ENCODE measurements at places on chromosomes 6 and 20. TPM values are rescaled to one million over a fixed set of nuclear protein-coding genes. Genes with fewer than 3 reads are reported as not detected.

- H3K27ac ChIP-seq: no peak overlapping the region
- DNase-seq: no peak
- H3K4me1 ChIP-seq: no peaks in the 10 kb centered on the region
- H3K27me3 ChIP-seq: no peaks in the 10 kb centered on the region
- no peak overlapping the region for H3K4me3 ChIP-seq
- H3K36me3 ChIP-seq: no peaks in the 10 kb centered on the region
These were observed 109.5 kb upstream of the HSF2 start for GRCh38 chr6:122289762-122290539.

GRCh38 chr6:63214816-63215215, 3.5 kb downstream of the FKBP1C start:
- no peak overlapping the region for H3K27ac ChIP-seq
- H3K36me3 ChIP-seq: no peaks in the 10 kb centered on the region
- H3K4me3 ChIP-seq: no peak overlapping the region
- H3K27me3 ChIP-seq: no peaks in the 10 kb centered on the region
- no peaks in the 10 kb centered on the region for H3K4me1 ChIP-seq

DNA sequence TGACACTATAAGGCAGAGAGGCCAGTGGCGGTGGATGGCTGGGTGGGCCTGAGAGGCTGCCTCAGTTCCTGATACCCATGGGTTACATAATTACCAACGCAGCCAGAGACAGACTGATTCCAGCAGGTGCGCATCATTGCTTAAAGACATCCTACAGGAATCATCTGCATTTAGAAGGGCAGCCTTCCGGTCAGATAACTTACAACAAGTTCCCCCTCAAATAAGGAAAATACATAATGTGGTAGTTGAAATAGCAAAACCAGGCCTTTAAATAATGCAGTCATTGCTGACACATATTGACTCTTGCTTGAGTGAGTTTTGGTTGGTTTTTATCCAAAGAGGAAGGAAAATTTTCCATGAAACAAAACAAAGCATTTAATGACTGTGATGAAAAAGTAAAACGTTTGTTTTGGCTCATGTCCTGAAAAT, 81.9 kb downstream of the SIM1 start:
- no peak overlapping the region for H3K27ac ChIP-seq
- H3K4me1 ChIP-seq: no peaks in the 10 kb centered on the region
- no peak for DNase-seq
- H3K36me3 ChIP-seq: no peaks in the 10 kb centered on the region
- no peak overlapping the region for H3K4me3 ChIP-seq
- H3K27me3 ChIP-seq: no peaks in the 10 kb centered on the region

DNA sequence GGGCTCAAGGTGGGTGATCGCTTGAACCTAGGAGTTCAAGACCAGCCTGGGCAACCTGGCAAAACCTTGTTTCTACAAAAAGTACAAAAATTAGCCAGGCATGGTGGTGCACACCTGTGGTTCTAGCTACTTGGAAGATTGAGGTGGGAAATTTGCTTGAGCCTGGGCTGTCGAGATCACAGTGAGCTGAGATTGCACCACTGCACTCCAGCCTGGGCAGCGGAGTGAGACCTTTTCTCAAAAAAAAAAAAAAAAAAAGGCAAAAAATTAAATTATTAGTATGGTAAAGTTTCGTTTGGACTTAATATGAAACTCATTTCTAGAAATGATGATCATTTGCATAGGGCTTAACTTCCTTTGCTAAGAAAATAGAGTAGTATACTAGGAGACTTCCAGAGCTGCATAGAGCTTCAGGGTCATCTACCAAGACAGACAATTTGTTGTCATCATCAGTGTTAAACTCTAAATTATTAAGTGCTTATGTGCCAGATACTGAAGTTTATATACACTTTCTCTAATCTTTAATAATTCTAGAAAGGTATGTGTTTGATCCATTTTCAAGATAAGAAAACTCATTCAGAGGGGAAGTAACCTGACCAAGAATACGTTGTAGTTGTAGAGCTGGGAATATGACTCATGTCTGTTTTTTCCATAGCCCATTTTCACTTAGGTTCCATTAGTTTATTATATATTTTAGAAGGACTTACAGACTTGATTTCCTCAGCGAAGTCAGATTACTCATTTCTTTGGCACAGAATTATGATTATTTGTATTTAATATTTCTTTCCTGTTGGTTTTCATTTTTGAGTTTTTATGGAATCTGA, 84.5 kb downstream of the SLC16A10 start:
- no peak for DNase-seq
- no peak overlapping the region for H3K4me3 ChIP-seq
- H3K27me3 ChIP-seq: no peaks in the 10 kb centered on the region
- no peak overlapping the region for H3K27ac ChIP-seq

Gene SRSF12
- total RNA-seq: 0.61 TPM

GRCh38 chr6:10312445-10312844, 102.4 kb downstream of the TFAP2A start:
- H3K27me3 ChIP-seq: no peaks in the 10 kb centered on the region
- no peaks in the 10 kb centered on the region for H3K36me3 ChIP-seq
- H3K4me1 ChIP-seq: no peaks in the 10 kb centered on the region
- DNase-seq: no peak
- H3K27ac ChIP-seq: no peak overlapping the region
- H3K4me3 ChIP-seq: no peak overlapping the region

GRCh38 chr6:28347119-28347518, 2.6 kb upstream of the ZKSCAN3 start:
- peaks cover 14% of the 10 kb centered on the region for H3K4me1 ChIP-seq
- no peak overlapping the region for H3K27ac ChIP-seq
- no peaks in the 10 kb centered on the region for H3K36me3 ChIP-seq

- no peaks in the 10 kb centered on the region for H3K36me3 ChIP-seq
- H3K4me3 ChIP-seq: peak overlapping the region; percentile 75
- no peaks in the 10 kb centered on the region for H3K27me3 ChIP-seq
- DNase-seq: peak; percentile 77
- H3K27ac ChIP-seq: no peak overlapping the region
These were observed 620 bp downstream of the HIVEP1 start for GRCh38 chr6:12012558-12013306.

GRCh38 chr6:16729183-16729691, 32.0 kb downstream of the ATXN1 start:
- H3K4me1 ChIP-seq: peaks cover 6% of the 10 kb centered on the region
- no peak overlapping the region for H3K4me3 ChIP-seq
- H3K27me3 ChIP-seq: no peaks in the 10 kb centered on the region
- H3K27ac ChIP-seq: no peak overlapping the region
- H3K36me3 ChIP-seq: no peaks in the 10 kb centered on the region

GRCh38 chr20:49792006-49792405, 20.6 kb upstream of the SLC9A8 start:
- H3K4me3 ChIP-seq: no peak overlapping the region
- no peaks in the 10 kb centered on the region for H3K36me3 ChIP-seq
- DNase-seq: no peak

- H3K4me3 ChIP-seq: no peak overlapping the region
- H3K36me3 ChIP-seq: no peaks in the 10 kb centered on the region
- no peaks in the 10 kb centered on the region for H3K4me1 ChIP-seq
- H3K27ac ChIP-seq: no peak overlapping the region
- DNase-seq: no peak
These were observed 179.7 kb upstream of the SUPT3H start for GRCh38 chr6:45557454-45557853.

DNA sequence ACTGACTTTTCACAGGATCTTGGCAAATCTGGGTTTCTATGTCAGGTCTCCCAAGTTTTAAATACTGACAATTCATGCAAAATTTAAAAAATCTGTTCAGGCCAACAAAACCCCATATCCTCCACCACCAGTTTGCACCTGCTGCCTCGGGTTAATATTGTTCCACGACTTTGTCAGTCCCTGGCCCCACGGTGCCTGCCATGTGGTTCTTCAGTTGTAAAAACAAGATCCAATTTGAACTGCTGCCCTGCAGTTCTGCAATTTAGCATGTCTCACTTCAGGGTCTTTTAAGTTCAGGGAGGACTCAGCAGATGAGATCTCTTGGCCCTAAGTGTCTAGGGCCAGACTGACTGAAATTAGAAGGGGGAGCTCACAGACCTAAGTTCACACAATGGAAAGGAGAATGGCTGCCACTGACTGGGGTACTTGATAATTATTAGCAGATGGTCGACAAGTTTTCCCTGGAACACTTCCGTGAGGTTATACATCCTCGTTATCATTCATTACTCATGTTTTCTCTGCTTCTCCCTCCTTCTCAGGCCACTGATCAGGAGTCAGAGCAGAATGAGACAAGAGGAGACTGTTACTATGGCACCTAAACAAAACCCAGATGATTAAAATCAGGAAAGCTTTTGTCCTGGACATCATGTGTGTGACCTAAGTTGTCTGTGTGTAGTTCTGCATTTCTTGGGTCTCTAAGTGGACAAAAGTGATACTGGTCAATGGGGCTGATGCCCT, 223.6 kb downstream of the KIF16B start:
- H3K36me3 ChIP-seq: no peaks in the 10 kb centered on the region
- no peaks in the 10 kb centered on the region for H3K27me3 ChIP-seq
- H3K4me1 ChIP-seq: no peaks in the 10 kb centered on the region
- DNase-seq: no peak

- H3K4me3 ChIP-seq: peak overlapping the region; percentile 52
- no peaks in the 10 kb centered on the region for H3K36me3 ChIP-seq
- no peak for DNase-seq
- peaks cover 7% of the 10 kb centered on the region for H3K4me1 ChIP-seq
- H3K27me3 ChIP-seq: no peaks in the 10 kb centered on the region
These were observed 60.6 kb downstream of the HIVEP2 start for GRCh38 chr6:142884214-142885035.

DNA sequence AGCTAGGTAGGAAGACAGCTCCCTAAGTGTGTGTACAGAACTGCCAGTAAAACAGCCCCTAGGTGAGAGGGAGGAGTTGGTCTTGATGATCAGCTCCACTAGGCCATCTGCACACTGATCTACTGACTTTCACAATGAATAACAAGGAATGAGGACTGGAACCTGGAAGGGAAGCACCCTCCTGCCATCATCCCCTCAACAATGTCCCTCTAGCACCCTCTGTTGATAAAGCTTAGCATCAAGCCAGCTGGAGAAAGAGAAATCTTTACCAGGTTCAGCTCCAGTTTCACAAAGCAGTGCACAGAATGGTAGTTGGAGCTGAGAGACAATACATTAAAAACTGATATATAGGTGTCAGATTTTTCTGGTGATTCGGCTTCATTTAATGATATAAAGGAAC, 57.2 kb upstream of the IRAK1BP1 start:
- no peak overlapping the region for H3K27ac ChIP-seq
- H3K27me3 ChIP-seq: no peaks in the 10 kb centered on the region
- no peaks in the 10 kb centered on the region for H3K36me3 ChIP-seq
- no peak for DNase-seq
- H3K4me3 ChIP-seq: no peak overlapping the region

- no peaks in the 10 kb centered on the region for H3K27me3 ChIP-seq
- DNase-seq: no peak
- H3K4me3 ChIP-seq: no peak overlapping the region
- no peaks in the 10 kb centered on the region for H3K4me1 ChIP-seq
- no peak overlapping the region for H3K27ac ChIP-seq
These were observed 129.5 kb downstream of the FOXC1 start for GRCh38 chr6:1739220-1739619.

Gene SEL1L2
- total RNA-seq: not detected

Gene GPLD1
- total RNA-seq: 0.43 TPM

Gene PRPH2
- total RNA-seq: 0.76 TPM

DNA sequence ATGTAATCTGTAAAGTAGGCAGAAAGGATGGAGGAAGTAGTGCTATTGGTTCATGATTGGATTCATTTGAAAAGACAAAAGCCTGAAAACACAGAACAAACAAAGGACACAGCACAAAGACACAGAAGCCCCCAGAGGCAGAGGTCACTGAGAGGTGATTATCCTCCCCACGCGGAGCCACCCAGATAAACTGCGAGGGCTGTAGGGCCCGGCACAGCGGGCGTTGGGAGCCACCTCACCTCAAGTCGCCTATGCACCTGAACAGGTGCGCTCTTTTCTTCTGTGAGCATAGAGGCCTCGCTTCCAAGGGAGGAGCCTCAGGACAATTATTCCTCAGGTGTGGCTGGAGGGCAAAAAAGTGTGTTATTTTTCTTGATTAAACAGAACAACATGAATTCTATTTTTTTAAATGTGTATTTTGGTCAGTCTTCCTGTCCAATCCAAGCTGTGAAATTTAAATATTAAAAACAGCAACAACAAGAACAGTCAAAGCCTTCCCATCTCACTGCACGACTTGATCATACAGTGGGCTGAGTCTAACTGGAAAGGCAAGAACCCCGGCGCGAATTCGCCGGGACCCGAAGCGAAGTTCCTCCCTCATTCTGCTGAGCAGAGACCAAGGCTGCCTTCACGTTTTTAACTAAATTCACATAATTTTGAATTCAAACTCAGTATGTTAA, 205.3 kb downstream of the THBS2 start:
- H3K4me1 ChIP-seq: peaks cover 12% of the 10 kb centered on the region
- H3K27ac ChIP-seq: no peak overlapping the region
- H3K36me3 ChIP-seq: no peaks in the 10 kb centered on the region
- no peaks in the 10 kb centered on the region for H3K27me3 ChIP-seq
- no peak overlapping the region for H3K4me3 ChIP-seq
- no peak for DNase-seq

Gene PRSS35
- 0.87 TPM for total RNA-seq

DNA sequence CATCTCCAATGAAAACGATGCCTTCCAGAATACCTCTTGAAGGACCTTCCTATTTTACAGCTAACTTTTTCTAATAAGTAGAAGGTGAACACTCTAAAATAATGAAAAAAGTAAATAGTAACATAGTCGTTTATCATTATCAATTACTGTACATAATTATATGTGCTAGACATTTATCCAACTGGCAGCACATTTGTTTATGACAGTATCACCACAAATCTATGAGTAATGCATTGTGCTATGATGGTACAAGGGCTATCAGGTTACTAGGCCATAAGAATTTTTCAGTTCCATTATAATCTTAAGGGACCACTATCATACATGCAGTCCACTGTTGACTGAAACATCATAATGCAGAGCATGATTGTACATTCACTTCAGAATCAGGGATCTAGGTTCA, 68.4 kb downstream of the ATG5 start:
- H3K4me1 ChIP-seq: peaks cover 9% of the 10 kb centered on the region
- no peak for DNase-seq
- H3K4me3 ChIP-seq: no peak overlapping the region
- H3K27me3 ChIP-seq: no peaks in the 10 kb centered on the region
- H3K36me3 ChIP-seq: no peaks in the 10 kb centered on the region
- no peak overlapping the region for H3K27ac ChIP-seq

Gene HLA-DRB5
- total RNA-seq: 258 TPM

DNA sequence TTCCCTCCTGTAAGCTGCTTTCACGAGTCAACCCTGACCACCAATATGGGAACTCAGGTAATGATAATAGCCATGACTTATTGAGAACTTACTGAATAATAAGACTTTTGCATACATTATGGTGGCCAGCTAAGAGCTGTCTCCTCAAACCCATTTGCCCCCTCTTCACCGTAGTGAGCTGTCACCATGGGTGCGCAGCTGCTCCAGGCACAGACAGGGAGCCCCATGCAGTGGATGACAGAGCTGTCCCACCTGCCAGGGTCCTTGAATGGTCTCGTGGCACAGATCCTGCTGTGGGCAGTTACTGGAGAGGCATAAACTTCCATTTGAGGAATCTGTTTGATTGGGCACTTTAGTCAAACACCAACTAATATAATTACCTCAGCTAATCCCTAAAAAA, 1.9 kb downstream of the SLC22A16 start:
- DNase-seq: no peak
- H3K27me3 ChIP-seq: no peaks in the 10 kb centered on the region
- H3K4me1 ChIP-seq: no peaks in the 10 kb centered on the region
- no peak overlapping the region for H3K27ac ChIP-seq

All from adrenal gland (tissue), 19 donors.